ENCODE measurements at places on chromosomes 3 and 15.

- DNase-seq: no peak
These were observed 132.2 kb downstream of the TMCO5A start for GRCh38 chr15:38066612-38067011.

- DNase-seq: no peak
These were observed 74.1 kb upstream of the SYN2 start for GRCh38 chr3:11930084-11930483.

DNA sequence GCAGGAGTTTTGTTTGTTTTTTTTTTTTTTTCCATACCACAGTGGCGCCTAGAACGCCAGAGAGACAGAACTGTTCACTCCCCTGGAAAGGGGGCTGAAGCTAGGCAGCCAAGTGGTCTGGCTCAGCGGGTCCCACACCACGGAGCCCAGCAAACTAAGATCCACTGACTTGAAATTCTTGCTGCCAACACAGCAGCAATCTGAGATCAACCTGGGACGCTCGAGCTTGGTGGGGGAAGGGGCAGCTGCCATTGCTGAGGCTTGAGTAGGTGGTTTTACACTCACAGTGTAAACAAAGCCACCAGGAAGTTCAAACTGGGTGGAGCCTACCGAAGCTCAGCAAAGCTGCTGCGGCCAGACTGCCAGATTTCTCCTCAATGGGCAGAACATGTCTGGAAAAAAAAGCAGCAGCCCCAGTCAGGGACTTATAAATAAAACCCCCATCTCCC is 29.8 kb downstream of the SPICE1 start:
- no peak for DNase-seq

- DNase-seq: no peak
These were observed 1.9 kb downstream of the UQCRC1 start for GRCh38 chr3:48607519-48607918.

DNA sequence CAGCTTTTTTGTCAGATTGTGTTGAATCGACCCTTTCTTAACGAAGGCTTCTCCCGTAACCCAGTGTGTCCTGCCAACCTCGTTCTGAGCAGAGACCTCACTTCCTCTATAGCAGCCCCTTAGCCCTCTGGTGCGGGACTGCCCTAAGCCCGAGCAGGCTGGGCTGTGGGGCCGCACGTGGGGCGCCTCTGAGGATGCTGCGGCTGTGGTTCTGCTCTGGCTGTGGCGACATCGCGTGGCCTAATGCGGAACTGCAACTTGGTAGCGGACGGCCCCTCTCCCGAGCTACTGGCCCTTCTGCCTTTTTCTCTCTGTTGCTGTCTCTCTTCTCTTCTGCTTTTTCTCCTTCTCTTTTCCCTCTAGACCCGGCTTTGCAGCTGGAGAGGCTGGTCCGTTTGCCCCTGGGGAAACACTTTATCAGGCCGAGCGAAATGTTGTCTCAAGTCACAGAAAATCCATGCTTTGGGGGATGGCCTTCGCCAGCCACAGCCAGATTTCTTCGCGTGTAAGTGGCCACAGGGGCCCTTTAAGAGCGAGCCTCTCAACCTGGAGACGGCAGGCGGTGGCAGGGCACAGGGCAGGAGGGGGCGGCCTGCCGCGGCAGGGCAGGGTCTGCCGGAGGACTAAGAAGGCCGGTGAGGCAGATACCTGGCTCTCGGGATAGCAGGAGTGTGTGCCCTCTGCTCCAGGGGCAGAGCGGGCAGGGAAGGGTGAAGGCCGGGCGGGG is 19.4 kb upstream of the KIF23 start:
- peak; percentile 25 for DNase-seq

- DNase-seq: peak; percentile 48
These were observed 34.3 kb downstream of the PRR23E start for GRCh38 chr3:127226946-127227842.

- DNase-seq: no peak
These were observed 364.8 kb upstream of the TPRG1 start for GRCh38 chr3:188807006-188807405.

DNA sequence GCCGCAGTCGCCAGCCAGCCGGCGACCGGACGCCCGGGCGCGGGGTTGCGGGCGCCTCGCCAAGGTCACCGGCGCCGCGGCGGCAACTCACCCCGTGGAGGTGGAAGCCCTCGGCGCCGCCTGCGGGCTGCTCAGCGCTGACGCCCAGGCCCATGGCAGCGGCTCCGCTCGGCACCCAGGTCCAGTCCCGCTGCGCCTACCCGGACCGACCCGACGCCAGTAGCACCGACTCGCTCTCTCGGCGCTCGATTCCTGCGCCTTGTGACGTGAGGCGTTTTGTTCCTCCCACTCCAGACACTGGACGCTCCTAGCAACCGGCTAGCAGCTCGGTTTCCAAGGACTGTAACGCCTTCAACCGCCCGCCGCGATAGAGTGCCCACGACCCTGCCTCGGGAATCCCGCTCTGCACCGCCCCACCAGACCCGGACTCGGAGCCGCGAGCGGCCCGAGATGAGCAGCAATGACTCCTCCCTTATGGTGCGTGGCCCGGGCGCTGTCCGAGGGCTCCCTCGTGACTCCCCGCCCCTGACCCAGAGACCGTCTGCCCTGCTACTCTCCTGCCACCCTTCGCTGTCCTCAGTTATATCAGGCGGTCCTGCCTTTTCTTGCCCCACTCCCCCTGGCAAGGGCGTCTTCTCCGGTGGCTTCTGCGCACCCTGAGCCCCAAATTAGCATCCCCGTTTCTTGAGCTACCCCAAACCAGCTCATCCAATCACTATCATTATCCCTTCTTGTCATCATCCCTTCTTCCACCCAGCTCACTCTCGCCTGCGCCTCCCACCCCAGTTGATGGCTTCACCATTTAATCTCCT is at the start of the genes GORASP1 and TTC21A:
Gene GORASP1 (minus strand): TSS at position 240 of the 812 bp plus-strand sequence. CDS start 86 bp downstream, at position 154.
Gene TTC21A (plus strand): TSS at position 293 of the 812 bp plus-strand sequence. CDS start 158 bp downstream, at position 451.
- DNase-seq: peak; percentile 87

- peak; percentile 8 for DNase-seq
These were observed 19.8 kb downstream of the IL1RAP start for GRCh38 chr3:190533511-190534281.

DNA sequence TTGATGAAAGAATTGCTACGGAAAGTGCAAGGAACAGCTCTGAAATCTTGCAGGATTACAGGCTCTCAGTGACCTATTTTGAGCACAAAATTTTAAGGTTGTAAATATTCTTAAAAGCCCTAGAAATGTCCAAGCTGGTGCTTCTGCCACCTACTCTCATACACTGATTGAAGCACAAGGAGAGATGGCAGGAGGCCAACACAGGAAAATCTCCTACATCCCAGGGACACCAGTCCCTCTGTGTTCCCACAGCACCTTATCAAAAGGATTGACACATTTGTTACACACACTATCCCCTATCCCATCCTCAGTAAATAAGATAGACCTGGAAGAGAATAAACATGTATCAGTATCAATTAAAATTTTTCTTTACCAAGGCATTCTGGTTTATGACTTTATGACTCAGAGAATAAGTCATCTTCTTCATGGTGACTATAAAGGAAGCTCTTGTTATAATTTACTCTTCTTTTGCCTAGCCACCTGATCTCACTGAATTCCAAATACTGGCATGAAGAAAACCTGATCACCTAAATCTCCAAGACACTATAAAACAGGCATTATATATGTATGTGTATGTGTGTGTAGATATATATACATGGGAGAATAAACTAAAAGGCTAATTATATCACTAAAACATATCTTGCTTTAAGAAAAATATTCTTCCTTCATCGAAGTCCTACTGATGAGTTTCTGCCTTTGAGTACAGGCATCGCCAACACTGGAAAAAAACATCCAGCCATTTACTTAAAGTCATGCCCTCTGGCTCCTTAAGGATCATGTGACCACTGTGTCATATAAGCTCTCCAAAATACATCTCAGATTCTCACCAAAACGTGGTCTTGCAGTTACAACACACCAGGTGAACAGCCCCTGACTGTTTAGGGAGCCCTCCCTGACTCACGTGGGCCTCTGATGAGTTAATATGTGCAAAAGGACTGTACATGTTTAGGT is 208.1 kb upstream of the NR2F2 start:
- DNase-seq: no peak

DNA sequence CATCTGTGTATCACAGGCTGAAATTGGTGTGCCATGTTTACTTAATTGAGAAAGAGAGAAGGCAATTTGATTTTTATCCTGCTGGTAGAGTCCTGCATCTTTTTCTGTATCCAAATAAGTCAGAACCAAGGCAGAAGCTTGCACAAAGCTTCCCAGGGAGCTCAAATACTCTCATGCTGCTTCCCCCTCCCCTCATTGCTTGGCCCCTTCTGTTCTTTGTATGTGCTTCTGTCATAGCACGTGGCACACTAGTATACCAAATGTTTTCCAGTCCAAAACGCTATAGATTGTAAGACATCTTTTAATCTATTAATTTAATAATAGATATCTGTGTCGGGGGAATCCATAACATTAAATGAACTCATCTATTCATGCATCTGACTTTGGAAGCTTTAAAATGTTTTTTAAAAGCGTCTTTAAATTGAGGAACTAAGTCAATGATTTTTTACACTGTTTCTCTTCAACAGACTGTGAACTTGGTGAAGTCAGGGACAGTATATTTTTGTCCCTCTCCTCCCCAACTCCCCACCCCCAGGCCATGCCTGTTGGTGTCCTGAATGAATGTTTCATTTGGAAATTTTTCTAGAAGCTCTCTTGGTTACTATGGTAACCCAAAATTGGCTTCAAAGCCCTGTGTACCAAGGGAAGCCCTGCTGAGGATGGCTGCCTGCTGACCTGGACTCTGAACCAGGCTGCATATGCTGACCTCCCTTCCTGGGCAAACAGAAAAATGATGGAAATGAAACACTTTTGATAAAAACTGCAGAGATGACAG is 26.2 kb upstream of the SLC35G2 start:
- DNase-seq: no peak

DNA sequence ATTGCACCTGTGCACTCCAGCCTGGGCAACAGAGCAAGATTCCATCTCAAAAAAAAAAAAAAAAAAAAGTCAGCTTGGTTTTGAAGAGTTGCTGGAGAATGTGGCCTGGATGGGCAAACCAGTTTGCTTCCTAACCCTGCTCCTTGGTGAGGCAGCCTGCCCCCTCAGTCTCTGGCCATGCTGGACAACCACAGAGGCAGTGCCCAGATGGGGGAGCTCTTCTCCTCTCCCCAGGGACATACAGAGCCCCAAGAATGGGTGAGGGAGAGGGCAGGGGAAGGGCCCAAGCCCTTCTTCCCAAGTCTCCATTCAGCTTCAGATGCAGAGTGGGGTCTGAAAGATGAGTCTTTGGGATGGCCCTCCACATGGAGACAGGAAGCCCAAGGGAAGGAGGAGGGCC is 27.9 kb downstream of the CD276 start:
- no peak for DNase-seq

DNA sequence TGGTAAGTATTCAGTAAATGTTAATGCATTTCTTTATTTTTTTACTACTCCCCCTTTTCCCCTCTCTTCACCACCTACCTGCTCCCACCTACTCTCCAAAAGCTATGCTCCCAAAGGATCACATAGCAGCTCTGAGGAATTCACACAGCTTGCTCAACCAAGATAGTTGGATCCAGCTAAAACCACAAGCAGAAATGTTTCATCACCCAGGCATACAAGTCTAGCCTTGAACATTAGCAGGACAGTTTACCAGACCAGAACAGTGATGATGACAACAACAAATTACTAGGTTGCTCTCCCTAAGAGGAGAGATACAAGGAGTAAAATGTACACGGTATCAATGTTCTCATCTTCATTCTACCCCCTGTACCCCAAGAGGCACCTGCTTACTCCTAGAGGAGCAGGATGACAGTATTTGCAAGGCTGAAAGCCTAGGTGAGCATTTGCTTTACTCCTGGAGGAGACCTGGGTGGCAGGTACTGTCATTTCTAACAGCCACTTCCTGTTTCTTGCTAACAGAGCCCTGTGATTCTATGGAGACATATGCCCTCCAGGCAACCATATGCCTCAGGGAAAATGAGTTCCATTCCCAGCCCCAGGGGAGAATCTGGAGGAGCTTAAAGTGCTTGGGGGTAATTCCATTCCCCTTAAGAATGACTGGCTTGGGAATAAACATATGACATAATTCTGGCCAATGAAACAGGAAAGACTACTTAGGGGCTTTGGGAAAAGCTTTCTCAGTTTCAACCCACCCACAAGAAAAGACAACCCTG is 237.5 kb downstream of the NTRK3 start:
- no peak for DNase-seq

DNA sequence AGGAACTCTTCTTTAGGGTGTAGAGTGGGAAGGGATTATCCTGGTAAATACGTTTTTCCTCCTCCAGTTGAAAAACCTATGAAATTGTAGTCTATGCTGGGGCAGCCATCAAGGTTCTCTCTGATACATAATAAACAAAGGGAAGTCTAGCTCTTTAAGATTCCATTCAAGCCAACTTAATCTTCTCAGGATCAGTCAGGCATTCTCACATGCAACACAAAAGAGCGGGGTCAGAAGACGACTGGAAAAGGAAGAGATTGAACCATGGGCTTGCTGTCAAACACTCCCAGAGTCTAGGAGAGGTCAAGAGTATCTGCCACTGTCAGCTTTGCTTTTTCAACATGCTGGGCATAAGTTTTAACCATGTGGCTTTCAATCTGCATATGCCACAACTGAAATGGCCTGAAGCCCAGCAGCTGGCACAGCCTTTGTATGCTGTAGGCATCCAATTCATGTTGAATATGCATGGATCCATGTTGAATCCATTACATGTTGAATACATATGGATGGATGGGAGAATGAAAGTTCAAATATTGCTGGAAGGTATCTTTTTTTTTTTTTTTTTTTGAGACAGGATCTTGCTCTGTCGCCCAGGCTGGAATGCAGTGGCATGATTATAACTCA is 8.5 kb downstream of the TRAT1 start:
- no peak for DNase-seq

DNA sequence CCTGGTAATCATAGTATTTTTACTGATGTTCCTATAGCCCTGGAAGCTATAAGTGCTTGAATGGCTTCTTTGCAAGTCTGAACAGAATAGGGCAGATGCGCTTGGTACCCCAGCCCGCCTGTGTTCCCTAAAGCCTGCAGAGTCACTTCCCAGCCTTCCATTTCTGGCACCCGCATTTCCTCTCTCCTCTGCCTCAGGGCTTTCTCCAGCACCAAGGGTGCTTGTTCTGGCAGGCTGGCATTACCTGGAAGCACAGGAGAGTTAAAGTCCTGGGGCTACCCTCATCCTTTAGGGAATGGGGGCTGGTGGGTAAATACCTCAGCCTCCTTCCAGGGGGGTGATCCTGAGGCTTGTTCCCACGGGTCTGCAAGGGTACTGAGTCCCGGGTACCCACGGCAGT is 7.4 kb upstream of the CHRNA3 start:
- no peak for DNase-seq

GRCh38 chr15:85404918-85405866 is 24.8 kb downstream of the AKAP13 start:
- no peak for DNase-seq

GRCh38 chr3:63352008-63352279 is 73.8 kb downstream of the SYNPR start:
- no peak for DNase-seq

Data from gastrocnemius medialis (tissue), 4 donors.